Body of pancreas (tissue), 4 donors: ENCODE measurements at places on chromosomes 6 and 20. TPM values are rescaled to one million over a fixed set of nuclear protein-coding genes. Genes with fewer than 3 reads are reported as not detected.

DNA sequence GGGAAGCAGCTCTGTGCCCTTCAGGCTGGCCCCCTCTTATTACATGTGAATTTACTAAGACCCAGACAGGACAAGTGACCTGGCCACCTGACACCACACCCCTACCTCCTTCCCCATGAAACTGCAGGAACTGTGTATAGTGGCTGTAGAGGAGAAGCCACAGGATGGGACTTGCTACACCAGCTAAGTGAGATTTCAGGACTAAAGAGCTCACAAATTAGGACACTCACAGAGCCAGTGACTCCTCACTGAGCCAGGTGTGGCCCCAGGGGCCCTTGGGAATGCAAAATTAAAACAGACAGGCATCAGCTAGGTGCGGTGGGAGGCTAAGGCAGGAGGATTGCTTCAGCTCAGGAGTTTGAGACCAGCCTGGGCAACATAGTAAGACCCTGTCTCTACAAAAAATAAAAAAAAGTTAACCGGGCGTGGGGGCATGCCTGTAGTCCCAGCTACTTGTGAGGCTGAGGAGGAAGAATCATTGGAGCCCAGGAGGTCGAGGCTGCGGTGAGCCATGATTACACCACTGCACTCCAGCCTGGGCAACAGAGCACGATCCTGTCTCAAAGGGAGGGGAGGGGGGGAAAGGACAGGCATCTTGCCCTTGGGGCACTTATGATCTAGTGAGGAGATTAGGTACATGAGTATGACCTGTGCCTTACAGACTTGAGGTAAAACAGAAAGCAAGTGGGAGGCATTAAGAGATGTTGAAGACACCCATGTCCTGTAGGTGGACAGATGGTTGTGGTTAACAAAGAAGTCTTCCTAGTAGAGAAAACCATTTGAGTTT lies 23.2 kb upstream of the SRF start:
- H3K36me3 ChIP-seq, result no peaks in the 10 kb centered on the region
- peaks cover 27% of the 10 kb centered on the region for H3K4me1 ChIP-seq
- DNase-seq, result no peak
- H3K27ac ChIP-seq, result no peak overlapping the region
- no peak overlapping the region for H3K4me3 ChIP-seq

Gene MMP24
- 9.3 TPM for total RNA-seq

- no peaks in the 10 kb centered on the region for H3K27me3 ChIP-seq
- no peak overlapping the region for H3K27ac ChIP-seq
- DNase-seq, result no peak
Observed at GRCh38 chr6:31575952-31576685, 754 bp downstream of the TNF start.

GRCh38 chr6:37673436-37673835 lies 24.2 kb downstream of the MDGA1 start:
- no peaks in the 10 kb centered on the region for H3K36me3 ChIP-seq
- no peak for DNase-seq
- no peak overlapping the region for H3K4me3 ChIP-seq

- peak overlapping the region; percentile 99 for H3K27ac ChIP-seq
- H3K27me3 ChIP-seq, result no peaks in the 10 kb centered on the region
- H3K4me3 ChIP-seq, result no peak overlapping the region
- peaks cover 89% of the 10 kb centered on the region for H3K4me1 ChIP-seq
- DNase-seq, result peak; percentile 89
- no peaks in the 10 kb centered on the region for H3K36me3 ChIP-seq
Observed at GRCh38 chr20:45342855-45343531, 5.2 kb downstream of the SDC4 start.

GRCh38 chr6:15845492-15845891 lies 182.7 kb upstream of the DTNBP1 start:
- no peak overlapping the region for H3K4me3 ChIP-seq
- H3K27ac ChIP-seq, result no peak overlapping the region
- no peaks in the 10 kb centered on the region for H3K27me3 ChIP-seq
- H3K4me1 ChIP-seq, result no peaks in the 10 kb centered on the region
- H3K36me3 ChIP-seq, result no peaks in the 10 kb centered on the region
